Activated CD8-positive, alpha-beta T cell treated with anti-CD3 and anti-CD28 coated beads, Interleukin-2, amount 10 ng/mL, durations not matched to agents 7 days and 5 days (primary cell): ENCODE measurements at places on chromosomes 4 and X.

DNA sequence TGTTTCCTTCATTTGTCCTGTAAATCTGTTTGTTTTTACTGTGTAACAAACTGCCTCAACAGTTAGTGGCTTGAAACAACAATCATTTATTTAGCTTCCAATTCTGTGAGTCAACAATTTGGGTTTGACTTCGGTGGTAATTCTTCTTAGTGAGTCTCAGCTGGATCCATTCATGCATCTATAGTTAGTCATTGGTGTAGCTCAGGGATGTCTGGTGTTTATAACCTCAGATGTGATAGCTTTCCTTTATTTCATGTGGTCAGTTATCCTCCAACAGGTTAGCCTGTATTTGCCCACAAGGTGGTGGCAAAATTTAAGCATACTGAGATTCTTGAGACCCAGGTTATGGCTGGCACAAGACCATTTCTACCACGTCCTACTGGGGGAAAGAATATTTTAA is 1267.2 kb downstream of the RAPGEF2 start:
- DNase-seq, result no peak

DNA sequence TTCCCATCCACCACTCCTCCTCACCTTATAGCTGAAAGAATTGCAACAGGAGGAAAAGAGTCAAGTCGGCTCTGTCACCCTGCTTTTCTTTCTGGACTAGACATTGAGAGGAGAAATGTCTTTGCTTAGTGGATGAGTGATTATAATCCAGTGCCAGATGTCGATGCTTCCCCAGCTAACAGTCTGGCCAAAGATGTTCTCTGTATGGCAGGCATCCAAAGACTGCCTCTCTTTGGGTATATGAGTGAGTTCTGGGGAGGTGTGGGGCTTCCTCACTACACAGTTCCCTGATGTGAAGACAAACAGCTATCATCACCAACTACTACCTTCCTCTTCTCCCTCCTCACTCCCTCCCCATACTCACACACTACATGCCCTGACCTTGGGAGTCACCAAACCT is 90.9 kb downstream of the COMMD8 start:
- DNase-seq, result no peak

- DNase-seq, result no peak
These were observed 90.6 kb downstream of the PTTG2 start for GRCh38 chr4:38050560-38051350.

DNA sequence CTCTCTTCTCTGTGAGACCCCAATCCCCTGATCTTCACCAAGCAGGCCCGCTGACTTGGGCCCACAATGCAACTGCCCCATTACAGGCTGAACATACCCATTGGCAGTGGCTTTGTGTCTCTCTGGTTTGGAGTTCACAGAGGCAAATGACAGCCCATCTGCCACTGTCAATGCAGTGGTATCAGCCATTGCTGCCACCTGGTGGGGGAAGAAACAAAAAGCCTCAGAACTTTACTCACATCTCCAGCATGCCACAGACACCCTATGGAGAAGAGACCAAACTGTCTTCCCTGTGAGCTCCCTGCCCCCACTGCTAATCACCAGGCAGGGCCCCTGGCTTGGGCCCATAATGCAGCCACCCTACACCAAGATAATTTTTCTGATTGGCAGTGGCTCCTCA is 729.3 kb upstream of the ACTRT1 start:
- DNase-seq, result peak; percentile 34

- no peak for DNase-seq
These were observed 689.3 kb downstream of the CENPC start for GRCh38 chr4:66855956-66856355.

GRCh38 chr4:146288193-146288592 is 73.9 kb downstream of the REELD1 start:
- DNase-seq, result no peak

DNA sequence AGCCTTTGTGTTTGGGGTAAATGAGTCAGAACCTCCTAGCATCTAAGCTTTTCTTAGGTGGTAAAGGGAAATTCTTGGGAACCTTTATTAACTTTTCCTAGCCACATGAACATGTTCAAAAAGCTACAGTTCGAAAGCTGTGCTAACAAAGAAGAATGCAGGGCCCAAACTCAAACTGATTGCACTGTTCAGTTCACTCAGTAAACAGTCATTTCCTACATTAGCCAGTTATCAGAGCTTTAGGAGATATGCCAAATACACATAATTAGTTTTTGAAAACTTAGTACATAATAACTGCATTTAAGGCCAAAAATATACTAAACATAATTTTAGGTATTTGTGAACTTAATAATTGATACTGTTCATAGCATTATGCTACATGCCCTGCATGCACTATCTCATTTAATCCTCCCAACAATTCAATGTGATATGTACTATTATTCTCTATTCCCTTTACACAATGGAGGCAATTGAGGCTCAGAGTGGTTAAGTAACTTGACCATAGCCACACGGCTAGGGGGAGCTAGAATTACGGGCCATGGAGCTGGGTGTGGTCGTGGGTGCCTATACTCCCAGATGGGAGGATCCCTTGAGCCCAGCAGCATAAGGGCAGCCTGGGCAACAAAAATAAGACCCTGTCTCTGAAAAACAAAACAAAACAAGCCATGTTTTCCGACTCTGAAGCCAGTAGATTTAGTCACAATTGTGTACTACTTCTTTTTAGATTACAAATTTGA is 43.9 kb upstream of the PDGFRA start:
- no peak for DNase-seq

DNA sequence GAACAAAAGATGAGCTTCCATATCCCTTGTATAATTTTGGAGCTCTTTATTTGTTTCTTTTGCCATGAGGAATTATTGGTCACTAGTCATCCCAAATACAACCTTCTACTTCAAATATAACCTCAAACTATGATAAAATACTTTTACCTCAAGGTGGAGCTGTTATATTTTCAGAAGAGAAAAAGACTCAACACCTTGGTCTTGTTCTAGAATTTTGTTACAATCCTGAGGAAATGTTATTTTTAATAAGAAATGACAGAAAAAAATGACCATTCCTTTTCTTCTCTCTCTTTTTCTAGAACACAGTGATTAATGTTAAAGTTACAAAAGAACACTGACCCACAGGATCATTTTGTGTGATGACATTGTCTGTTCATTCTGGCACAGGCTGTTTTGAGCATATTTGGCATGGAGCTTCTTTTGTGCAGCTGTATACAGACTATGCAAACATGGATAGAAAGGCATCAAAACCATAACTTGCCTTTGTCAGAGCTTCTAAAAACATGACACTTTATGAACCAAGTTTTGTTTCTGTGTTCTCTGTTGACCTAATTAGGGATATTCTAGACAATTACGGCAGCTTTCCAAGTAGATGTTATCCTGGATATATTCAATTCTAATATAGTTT is 159.6 kb upstream of the CTSO start:
- no peak for DNase-seq

- no peak for DNase-seq
These were observed 1835.8 kb upstream of the TENM3 start for GRCh38 chr4:180407275-180407885.

DNA sequence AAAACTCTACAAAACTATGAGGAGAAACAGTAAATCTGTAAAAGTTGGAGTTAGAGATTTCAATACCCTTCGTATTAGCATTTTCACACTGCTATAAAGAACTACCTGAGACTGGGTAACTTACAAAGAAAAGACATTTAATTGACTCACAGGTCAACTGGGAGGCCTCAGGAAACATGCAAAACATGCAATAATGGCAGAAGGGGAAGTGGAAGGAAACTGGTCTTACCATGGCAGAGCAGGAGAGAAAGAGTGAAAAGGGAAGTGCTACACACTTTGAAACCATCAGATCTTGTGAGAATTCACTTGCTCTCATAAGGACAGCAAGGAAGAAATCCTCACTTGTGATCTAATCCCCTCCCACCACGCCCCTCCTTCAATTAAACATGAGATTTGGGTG is 949.9 kb downstream of the TECRL start:
- no peak for DNase-seq

DNA sequence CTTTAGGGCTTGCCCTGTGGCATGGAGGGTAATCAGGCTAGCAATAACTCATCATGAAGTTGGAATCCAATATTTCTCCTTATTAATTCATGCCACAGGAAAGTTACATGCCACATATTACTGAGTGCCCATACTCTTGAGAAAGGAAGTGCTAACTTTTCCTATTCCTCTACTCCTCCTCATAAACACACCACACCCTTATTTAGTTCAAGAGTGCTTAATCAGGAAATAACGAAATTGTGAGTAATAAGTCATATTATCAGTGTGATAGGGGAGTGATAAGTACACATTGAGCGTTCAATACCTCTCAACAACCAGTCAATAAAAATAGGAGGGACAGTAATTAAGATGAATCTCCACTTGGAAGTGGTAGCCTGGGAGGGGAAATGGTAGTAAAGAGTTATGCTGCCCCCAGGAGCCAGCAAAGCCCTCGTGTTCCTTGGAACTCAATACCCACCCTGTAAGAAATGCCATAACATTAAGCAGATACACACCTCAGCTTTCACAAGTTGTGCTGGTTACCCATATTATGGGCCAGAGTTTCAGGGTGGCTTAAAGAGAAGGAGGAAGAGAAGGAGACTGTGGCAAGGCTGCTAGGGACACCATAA is 410.0 kb upstream of the NR3C2 start:
- no peak for DNase-seq

DNA sequence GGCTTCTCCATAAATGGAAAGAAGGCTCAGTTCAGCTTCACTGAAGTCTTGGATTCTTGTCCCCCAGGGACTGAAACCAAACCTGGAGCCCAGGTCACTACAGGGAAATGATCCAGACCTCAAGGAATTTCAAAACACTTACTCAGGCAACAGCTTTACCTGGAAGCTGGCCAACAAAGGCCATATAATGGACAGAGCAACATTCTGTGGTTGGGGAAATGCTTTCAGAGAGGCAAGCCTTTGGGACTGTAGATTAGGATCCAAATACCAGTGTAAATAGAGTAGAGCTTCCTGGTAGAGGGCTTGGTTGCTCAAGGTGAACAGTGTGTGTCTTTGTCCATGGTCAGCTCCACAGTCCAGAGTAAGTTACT is 57.0 kb upstream of the PROM1 start:
- no peak for DNase-seq

DNA sequence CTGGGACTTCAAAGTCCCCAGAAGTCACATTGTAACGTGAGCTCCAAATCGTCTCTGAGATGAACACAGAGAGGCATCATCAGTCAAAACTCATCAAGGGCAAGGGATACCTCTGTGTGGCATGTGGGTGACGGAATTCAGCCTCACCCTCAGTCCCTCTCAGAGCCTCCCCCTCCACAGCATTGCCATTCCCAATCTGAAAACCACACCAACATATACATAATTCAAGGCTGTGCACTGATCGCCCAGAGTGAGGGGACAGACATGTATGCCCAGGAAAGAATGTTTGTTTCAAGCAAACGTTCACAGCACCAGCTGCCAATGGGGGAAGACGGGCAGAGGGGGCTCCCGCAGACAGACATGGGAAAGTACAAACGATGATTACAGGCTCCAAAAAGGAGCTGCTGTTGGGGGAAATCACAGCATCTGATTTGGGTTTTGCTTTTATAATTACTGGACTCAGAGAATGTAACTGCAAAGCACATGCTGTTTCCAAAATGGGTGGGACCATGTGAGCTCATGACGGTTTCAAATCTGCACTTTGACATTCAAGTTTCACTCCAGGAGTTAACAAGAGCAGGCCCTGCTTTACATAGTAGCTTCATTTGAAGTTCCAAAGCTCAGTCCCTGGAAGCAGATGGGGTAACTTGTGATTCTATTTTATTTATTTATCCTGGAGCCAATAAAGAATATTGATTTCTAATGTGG is 88.3 kb downstream of the CLCN4 start:
- no peak for DNase-seq

GRCh38 chr4:183171484-183172267 is 72.6 kb downstream of the WWC2 start:
- DNase-seq, result no peak

DNA sequence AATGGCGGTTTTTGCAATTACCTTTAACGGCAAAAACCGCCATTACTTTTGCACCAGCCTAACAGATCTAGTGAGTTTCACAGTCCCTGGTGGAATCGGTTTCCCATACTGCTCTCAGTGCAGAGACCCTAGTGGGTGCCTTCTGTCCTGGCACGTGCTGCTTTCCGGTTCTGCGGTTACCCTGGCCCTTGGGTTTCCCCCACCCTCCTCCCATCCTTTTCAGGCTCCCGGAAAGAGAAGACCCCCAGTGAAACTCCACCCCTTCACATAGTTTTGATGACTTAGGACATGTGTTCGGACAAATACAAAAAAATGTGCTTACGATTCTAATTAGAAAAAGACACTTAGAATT is 36.9 kb downstream of the NLGN3 start:
- peak; percentile 66 for DNase-seq

- no peak for DNase-seq
These were observed 2.7 kb downstream of the GSX2 start for GRCh38 chr4:54102531-54103106.

GRCh38 chrX:124984140-124984813 is 335.4 kb upstream of the TEX13C start:
- no peak for DNase-seq

DNA sequence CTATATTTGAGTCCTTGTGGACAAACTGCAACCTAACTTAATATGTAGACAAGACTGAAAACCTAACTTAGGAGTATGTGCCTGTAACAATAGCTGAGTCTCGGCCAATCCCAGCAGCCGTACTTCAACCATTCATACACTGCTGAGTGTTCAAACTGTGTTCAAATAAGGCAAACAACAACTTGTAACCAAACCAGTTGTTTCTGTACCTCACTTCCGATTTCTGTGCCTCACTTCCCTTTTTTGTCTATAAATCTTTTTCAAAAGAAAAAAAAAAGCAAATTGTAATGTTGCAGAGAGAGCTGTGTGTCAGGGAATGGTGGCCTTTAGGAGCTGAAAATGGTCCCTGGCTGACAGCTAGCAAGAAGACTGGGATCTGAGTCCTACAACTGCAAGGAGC is 46.0 kb downstream of the GEMIN8 start:
- DNase-seq, result no peak

- DNase-seq, result no peak
These were observed 97.9 kb downstream of the GBA3 start for GRCh38 chr4:22790631-22791030.

GRCh38 chrX:97524997-97525396 is 641.3 kb downstream of the RPA4 start:
- no peak for DNase-seq

GRCh38 chrX:24577091-24577490 is 70.1 kb downstream of the PCYT1B start:
- no peak for DNase-seq

- DNase-seq, result no peak
These were observed 65.1 kb downstream of the USP11 start for GRCh38 chrX:47297874-47298273.

DNA sequence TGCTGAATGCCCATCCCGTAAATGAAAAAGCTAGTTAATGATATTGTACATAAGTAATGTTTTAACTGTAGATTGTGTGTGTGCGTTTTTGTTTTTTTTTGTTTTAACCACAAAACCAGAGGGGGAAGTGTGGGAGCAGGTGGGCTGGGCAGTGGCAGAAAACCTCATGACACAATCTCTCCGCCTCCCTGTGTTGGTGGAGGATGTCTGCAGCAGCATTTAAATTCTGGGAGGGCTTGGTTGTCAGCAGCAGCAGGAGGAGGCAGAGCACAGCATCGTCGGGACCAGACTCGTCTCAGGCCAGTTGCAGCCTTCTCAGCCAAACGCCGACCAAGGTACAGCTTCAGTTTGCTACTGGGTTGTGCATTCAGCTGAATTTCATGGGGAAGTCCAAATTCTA is at the start of gene SPP1:
SPP1 (plus strand) TSS at position 249 of the 400 bp plus-strand sequence. CDS start 1,182 bp downstream, outside the sequence.
- peak; percentile 37 for DNase-seq
